ENCODE measurements at places on chromosomes 12 and 14.

GRCh38 chr14:20658246-20658645 lies 16.8 kb upstream of the OR6S1 start:
- no peak for DNase-seq

DNA sequence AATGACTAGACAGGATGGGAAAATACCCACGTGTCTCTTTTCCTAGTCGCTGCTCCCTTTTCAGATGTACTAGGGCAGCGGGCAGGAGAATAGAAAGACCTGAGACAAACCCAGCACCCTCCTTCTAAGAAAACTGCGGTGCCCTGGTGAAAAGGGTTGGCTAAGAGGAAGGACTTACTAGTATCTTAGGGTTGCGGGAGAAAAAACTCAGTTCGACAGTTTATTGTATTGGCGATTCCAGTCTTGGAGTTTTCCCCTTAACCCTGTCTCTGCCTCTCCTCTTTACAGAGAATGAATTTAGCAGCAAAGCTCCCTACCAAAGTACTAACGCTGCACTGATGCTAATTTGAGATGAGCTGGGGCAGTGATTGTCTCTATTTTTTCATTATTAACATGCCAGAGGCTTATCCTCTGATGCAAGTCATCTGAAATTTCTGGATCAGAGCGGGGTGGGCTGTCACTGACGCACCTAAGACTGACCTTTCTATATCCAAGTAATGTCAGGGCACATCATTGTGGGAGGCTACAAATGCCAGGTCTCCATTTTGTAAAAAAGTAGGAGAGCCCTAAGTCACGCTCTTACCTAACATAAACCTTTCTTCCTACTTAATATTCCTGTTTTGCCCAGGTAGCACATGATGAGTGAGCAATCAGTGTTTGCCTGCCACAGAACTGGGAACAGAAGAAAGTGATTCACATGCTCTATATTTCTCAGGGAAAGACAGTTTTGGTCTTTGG lies 916 bp upstream of the PAWR start:
- DNase-seq, result no peak

DNA sequence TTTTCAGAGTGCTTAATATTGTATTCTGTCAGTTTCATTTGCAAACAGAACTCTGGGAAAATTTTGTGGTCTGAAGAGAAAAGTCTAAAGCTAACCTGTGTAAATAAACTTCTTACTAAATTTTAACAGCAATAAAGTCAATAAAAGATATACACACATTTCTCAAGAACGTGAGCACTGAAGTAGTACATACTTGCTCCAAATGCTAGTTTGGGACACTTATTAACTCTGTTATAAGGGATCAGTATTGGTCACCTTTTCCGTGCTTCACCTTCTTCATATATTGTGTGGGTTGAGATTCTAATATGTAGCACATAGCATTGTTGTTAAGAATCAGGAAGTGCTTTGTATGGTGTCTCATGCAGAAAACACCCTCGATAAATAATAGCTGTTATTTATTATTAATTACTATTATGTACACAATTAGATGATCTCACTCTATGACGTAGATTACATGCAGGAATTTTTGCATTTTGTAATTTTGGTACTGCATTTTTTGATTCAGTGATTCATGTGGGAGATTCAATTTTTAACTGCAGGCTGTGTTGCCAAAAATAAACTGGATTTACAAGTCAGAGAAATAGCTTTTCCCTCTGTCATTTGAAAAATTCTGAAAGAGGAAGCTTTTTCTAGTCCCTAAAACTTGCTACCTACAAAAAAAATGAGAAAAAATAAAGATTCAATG lies 300.9 kb downstream of the ACSS3 start:
- no peak for DNase-seq

GRCh38 chr12:100956311-100956852 lies 161.8 kb downstream of the ANO4 start:
- no peak for DNase-seq

GRCh38 chr14:102027951-102028350 lies 58.9 kb downstream of the HSP90AA1 start:
- DNase-seq, result no peak

DNA sequence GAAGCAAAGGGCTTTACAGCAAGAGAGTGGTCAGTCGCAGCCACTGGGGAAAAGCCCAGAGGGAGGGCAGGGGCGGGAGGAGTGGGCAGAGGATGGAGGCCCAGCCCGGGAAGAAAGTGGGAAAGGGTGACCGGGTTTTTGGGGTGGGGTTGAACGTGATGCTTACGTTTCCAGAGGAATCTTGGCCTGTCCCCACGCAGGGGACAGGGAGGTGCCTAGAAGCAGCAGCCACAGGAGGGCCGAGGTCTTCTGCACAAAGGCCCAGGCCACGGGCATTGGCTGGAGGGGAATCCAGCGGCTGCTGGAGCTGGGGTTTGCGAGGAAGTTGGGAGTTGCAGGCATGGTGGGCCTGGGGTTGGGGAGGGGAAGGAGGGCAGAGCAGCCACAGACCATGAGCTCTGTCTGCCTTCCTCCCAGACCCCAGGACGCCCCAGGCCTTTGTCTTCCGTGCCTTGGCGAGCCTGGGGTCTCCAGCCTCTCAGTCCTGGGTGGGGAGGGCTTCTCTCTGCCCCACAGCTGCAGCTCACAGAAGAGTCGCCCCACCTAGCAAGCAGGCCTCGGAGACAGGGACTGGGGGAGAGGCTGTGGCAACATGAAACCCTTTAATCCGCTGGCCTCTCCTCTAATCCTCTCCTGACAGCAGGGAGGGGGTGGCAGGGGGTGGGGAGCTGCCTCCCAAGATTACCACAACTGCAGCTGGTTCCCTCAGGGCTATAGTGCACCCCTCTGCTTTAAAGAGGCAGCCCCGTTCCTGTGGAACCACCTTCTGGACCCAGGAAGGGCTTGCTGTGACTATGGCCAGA lies at the start of gene CACNA2D4:
CACNA2D4 (minus strand) TSS at position 572 of the 803 bp plus-strand sequence; CDS start at position 393, 179 bp downstream.
- DNase-seq, result no peak

DNA sequence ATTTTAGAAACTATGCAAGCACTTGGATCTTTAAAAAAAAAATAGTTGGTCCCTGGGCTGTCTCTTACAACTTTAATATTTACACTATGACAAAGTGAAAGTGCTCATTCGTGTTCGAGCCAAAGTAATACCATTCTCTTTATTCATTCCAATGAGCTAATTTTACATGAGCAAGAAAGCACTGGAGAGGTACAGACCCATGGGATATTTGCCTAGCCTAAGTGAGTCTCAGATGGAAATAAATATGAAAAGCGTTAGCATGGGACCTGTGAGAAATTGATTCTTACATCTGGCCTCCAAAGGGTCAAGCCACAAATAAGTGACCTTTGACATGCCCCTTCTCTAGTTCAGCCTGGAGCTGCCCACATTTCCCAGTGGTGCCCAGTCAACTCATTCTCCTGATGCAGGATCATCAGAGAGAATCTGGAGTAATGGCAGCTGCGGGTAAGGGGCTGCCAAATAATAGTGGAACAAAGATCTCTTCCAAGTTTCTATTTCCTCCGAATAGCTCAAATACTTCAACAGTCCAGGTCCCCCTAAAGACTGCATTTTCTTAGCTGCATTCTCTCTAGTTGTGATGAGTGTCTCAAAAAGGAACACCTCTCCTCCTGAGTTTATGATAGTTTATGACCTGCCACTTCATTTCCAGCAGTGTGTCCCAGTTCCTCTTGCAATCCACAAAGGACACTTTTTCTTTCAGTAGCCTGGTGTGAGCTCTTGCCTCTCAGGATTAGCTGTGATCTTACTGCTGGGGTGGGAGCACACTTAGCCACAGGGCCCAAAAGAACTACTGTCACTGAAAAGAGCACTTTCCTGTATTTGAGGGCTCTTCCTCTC lies 208.2 kb downstream of the DAD1 start:
- DNase-seq, result no peak

GRCh38 chr12:94721173-94721572 lies 70.8 kb upstream of the TMCC3 start:
- DNase-seq, result no peak

DNA sequence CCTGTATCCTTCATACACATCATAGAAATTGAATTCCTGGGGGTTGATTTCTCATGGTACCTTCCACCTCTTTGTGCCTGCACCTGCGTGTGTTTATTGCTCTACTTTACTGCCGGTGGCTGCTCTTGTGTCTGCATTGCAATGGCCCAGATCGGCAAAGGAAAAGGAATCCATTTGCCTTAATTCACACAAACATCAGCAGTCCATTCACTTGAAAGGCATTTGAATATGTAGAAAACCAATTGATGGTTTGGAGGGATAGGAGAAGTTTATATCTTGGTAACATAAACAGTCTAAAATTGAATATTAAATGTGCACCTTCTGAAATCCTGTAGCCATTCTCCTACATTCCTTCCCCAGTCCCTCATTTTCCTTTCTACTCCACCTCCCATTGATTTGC lies 74.0 kb downstream of the SNAPC1 start:
- no peak for DNase-seq

GRCh38 chr12:50249464-50250182 lies 33.7 kb downstream of the LIMA1 start:
- DNase-seq, result no peak

DNA sequence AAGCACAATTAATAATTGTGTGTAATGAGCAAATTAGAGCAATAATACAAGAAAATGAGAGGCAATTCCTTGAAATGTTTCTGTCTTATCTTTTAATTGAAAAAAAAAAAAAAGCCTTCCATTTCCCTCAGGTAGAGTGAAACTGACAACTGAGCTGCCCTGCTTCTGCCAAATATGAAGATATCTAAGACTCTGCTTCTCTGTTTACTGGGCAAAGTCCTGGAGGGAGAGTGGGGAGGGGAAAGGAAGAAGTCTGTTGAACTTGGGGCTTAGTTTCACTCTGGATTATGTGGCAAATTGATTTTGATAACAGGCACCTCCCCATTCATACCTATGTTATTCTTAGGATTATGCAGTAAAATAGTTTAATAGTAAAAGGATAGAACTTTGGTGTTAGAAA lies 364.9 kb downstream of the NRXN3 start:
- no peak for DNase-seq

DNA sequence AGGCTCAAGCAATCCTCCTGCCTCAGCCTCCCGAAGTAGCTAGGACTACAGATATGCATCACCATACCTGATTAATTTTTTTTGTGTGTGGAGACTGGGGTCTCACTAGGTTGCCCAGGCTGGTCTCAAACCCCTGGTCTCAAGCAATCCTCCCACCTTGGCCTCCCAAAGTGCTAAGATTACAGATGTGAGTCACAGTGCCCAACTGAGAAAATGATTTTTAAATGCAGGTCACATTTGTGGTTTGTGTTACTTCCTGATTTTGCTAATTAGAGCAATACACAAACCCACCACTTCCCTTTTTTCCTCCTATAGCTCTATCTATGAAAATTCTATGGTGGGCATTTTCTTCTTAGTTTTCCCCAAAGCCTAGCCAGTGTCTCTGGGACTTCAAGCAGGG lies 45.5 kb upstream of the TMEM263 start:
- no peak for DNase-seq

DNA sequence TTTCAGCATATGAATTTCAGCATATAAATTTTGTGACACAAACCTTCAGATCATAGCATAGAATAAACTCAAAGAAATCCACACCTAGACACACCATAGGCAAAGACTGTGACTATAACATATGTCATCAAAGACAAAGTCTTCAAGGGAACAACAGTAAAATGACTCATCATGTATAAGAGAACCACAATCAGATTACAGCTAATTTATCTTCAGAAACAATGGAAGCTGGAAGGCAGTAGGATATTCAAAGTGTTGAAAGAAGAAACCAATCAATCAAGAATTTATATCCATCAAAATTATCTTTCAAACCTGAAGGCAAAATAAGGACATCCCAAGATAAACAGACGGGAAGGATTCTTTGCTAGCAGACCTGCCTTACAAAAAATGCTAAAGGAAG lies 29.0 kb downstream of the DLK1 start:
- DNase-seq, result no peak

DNA sequence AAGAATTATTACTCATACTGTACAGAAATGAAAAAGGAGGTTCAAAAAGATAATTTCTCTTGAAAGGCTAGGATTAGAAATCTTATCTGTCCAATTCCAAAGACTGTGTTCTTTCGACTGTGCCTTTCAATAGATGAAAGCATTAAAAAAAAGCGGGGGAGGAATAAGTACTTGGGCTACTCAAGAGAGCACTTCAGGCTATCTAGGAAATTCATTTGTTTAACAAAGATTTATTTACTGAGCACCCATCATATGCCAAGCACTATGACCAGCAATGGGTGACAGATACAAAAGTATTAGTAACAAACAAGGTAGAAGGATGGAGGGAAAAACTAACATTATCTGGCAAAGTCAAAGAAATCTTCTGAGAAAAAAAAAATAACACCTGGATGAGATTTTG lies 37.4 kb downstream of the SENP1 start:
- DNase-seq, result no peak

DNA sequence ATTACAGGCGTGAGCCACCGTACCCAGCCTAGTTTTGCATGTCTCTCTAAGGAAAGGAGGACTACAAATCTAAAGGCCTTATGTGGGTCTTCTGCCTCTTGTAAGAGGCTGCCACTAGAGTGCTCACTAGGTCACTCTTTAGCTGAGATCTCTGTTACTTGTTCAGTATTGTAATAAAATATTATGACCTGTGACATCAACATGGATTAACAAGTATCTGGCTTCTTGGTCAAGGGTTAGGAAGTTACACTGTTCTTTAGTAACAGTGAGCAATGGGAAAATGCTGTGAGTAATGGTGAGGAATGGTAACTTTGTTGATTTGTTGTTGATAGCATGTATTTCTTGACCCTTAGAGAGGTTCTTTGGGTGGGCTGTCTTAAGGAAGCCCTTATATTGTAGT lies 50.5 kb downstream of the ERC1 start:
- no peak for DNase-seq

DNA sequence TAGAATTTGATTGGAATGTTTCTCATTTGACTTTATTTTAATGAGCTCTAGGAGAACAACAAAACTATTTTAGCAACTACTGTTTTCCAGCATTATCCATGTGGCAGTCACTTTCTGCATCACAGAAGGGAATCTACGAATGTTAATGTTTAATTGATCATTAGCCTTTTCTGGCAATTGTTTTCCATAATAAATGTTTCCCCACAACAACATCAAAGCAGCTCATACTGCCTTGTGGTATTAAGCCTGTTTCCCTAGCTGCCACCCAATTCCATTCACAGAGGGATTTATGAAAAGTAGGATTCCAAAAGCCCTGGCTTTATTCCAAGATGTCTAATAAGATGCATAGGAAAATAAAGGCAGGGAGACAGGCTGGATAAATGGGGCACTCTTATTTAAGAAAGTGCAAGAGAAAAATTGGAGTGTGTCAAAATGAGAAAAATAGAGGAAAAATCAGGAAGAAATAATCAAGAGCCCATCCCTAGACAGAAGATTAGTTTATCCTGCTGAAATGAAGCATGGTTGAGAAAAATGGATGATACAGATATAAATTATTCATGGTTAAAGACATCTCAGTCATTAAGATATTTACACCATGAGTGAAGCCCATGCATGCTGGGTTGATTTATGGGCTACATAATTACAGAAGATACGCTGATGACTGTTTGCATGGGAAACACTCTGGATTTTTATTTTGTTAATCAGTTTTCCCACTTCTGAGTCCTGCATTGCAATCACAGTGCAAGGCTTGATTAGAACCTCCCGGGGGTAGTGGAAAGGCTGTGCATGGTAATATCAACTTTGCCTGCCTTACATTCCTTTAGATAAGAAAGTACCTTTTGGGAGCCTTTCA lies 180.3 kb downstream of the HELB start:
- no peak for DNase-seq

GRCh38 chr12:27595231-27595642 lies 71.2 kb downstream of the PPFIBP1 start:
- DNase-seq, result no peak

All from stimulated activated CD4-positive, alpha-beta T cell treated with anti-CD3 and anti-CD28 coated beads, TNF-alpha, amount 100 ng/mL, for 1 hour (primary cell).